ENCODE measurements at places on chromosomes 12 and 14. TPM values are rescaled to one million over a fixed set of nuclear protein-coding genes. Genes with fewer than 3 reads are reported as not detected.
A peak's percentile ranks its signal among the peaks of the same experiment; 100 is the strongest.

- no peak for DNase-seq
Observed at GRCh38 chr12:63326260-63326659, 175.3 kb upstream of the AVPR1A start.

The SLCO1C1 gene
- polyA plus RNA-seq = 0.39 TPM

DNA sequence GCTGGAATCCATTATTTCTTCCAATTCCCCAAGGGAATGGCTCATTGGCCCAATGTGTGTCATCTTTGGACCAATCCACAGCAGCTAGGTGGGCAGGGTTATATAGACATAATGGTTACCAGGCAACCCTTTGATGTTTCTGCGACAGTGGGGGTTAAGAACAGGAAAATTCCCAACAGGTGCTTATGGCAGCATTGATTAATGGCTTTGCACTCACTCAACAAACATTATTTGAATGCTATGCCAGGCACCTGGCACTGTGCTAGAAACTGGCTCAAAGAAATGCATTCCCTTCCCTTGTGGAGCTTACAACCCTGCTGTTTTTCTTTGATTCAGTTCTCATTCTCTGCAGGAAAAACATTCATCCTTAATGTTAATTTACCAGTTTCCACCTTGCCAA, 1221.0 kb downstream of the AACS start:
- no peak for DNase-seq

DNA sequence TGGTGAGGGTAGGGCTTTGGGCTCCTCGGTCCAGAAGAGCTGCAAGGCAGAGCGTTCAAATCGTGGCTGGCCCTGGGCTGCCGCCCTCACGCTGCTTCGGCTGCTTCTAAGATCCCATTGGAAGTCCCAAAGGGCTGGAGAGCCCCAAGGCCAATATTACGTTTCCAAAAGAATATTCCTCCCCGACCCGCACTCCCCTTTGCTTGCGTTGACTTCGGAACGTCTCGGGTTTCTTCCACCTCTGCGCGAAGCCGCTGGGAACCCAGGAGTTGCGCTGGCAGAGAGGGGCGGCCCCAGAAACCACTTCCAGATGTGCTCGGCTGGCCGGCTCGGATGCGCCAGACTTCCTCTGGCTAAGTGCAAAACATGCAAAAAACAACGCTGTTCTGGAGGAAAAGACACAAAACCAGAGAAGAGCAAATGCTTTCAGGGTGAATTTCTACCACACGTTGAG, at the start of gene GLT8D2:
GLT8D2 (minus strand) TSS at position 285 of the 454 bp plus-strand sequence. CDS start 30,539 bp downstream, outside the sequence.
- peak; percentile 49 for DNase-seq

The NELL2 gene
- 22.8 TPM for polyA plus RNA-seq

GRCh38 chr14:80637756-80638619, 303.6 kb downstream of the CEP128 start:
- DNase-seq = no peak

DNA sequence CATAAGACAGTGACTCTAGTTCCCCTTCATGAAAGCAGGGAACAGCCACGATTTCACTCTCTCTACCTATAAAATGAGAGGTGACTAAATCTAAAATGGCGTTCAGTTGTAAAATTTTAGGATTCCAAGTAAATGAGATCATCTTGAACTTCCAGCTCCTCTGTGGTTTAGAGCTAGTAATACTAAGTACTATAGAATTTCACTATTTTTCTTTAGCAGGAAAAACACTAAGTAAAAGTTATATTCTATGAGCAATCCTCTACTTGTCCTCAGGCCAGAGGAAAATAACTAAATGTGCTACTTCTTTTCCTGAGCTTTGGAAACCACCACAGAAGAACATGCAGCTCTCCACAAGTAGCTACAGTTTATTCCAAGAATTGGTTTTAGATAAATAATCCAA, 55.6 kb downstream of the NIN start:
- no peak for DNase-seq

The LMNTD1 gene
- not detected for polyA plus RNA-seq

The KLRC3 gene
- not detected for polyA plus RNA-seq

GRCh38 chr14:95668235-95668772, 17.9 kb upstream of the TCL1B start:
- DNase-seq = no peak

- no peak for DNase-seq
Observed at GRCh38 chr14:33165144-33165925, 226.7 kb downstream of the NPAS3 start.

The RPS6KL1 gene
- 1.7 TPM for polyA plus RNA-seq

The ALG10B gene
- polyA plus RNA-seq = 10.8 TPM

DNA sequence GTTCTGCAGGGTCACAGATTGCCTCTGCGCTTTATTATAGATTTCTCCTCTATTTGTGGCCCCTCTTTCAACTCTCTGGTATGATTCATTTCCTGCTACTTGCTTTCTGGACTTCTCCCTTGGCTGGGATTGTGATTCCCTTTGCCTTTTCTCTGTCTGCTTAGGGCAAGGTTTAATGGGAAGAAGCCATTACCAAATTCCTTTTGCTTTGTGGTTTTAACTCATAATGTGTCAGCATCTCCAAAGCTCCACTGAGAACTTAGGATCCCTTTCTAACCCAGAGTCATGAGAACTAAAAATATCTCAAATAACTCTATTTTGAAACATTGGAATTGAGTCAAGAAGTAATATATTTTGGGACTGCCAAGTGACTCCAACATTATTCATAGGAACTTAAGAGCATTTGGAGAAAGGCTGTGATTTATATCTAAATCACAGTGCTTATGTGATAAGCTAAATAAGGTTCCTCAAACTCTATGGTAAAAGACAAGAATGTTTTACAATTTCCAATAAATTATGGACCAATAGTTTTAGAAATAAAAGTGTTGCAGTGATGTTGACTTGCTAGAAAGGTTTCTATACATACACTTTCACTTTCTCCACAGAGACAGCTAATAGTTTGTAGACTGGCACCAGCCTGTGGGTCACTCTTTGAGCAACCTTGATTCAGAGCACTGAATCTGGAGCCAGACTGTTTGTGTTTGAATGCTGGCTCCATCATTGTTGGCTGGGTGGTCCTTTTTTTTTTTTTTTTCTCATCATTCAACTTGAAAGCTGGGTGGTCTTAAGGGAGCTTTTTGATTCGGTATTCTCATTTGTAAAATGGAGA, 93.9 kb downstream of the DACT1 start:
- no peak for DNase-seq

DNA sequence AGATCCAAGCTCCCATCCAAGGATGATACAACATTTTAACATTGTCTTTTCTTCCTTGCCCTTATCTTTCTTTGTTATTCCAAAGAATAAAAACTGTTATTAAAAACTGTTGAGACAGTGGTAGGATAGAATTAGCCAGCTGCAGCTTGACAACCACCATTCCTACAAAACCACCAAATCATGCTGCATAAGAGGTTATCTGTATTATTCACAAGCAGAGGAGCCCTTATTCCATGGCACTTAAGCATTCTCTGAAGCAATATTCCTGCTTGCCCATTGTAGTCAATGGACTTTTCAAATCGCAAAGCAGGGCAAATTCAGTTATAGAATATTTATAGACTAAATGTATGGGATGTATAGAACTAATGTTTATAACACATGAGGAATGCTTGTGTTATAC, 3.4 kb downstream of the ABCD2 start:
- no peak for DNase-seq

The TMEM121 gene
- polyA plus RNA-seq = 4.3 TPM

GRCh38 chr14:94555991-94556390, 5.3 kb upstream of the SERPINA4 start:
- no peak for DNase-seq

The PFDN5 gene
- 875 TPM for polyA plus RNA-seq

The MIP gene
- 0.21 TPM for polyA plus RNA-seq

DNA sequence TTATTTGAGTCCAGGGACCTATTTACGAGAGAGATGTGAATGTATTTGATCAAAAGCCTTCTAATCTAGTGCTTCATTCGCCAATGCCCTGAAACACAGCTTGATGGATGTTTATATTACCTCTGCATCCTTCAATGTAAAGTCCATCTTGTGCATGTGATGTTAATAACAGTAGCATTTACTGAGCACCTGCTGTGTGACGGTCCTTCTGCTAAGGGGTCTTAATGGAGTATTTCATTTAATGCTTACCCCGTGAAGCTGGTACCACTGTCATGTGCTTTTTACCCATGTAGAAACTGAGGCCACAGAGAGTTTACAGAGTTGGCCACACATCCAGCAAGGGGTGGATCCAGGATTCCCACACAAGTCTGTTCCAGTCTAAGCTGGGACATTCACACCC, 237.3 kb downstream of the ADGRD1 start:
- no peak for DNase-seq

DNA sequence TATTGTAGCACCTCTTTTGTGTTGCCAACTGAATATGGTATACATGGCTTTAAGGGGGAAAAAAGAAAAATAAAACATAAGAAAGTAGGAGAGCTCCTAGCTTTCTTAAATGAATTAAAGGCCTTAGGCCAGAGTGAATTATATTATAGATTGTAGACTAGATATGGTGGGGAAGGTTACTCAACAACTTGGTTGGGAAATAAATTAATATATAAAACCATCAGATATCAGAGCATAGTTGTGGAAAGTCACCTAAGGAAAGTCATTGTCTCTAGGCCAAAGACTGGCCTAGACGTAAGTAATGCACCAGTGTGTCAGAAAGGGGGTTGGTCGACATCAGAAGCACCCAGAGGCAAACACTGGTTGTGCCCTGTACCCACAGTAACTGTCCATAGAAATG, 391.8 kb downstream of the RAD51B start:
- no peak for DNase-seq

DNA sequence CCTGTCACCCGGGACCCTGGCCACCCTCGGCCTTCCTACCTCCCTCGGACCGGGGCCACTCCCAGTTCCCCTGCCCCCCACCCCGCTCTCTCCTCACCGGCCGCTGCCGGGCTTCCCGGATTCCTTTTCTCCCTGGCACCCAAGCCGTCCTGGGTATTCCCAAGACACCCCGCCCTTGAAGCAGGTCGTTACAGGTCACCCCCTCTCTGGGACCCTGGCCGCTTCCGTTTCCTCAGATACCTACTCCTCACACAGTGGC, 493 bp downstream of the NUMB start:
- no peak for DNase-seq

The SLC10A1 gene
- polyA plus RNA-seq = not detected

- DNase-seq = no peak
Observed at GRCh38 chr12:3214526-3215365, 137.6 kb downstream of the TSPAN9 start.

The GARIN6 gene
- not detected for polyA plus RNA-seq

The IL22 gene
- polyA plus RNA-seq = not detected

GRCh38 chr12:106135075-106135474, 3.7 kb downstream of the NUAK1 start:
- DNase-seq = no peak

DNA sequence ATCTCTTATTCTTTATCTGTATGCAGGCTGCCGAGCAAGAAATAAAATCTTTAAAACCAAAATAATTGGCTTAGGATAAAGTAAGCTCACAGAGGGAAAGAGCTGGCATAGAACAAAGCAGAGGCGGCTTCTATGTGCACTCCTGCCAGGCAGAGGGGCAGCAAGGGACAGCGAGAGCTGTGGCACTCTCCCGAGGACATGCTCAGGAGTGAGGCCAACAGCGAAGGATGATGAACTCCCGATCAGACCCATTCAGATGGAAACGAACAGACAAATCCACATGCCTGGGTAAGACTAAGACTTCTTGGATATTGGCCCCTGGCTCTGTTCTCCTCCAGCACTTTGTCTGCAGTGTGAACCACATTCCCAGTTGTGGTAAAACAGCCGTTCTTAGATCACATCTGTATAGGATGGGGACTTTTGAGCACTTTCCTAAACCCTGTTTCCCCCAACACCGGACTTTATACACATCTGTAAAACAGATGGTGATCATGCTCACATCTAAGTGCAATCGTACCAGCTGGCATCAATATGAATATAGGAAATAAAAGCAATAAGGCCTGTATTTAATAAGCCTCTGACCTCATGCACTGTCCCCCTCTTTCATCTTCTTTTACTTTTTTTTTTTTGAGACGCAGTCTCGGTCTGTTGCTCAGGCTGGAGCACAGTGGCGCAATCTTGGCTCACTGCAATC, 134.1 kb downstream of the PPM1H start:
- DNase-seq = no peak

DNA sequence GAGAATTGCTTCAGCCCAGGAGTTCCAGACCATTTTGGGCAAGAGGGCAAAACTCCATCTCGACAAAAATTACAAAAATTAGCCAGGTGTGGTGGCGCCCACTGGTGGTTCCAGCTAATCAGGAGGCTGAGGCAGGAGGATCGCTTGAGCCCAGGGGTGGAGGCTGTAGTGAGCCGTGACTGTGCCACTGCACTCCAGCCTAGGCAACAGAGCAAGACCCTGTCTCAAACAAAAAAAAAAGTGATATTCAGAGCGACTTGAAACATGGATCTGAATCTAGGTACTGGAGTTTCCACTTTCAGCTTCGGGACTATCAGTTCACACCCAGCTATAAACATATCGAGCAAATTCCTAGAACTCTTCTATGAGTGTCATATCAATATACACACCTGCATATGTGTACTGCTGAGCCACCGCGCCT, 16.3 kb upstream of the RNF34 start:
- DNase-seq = no peak

- no peak for DNase-seq
Observed at GRCh38 chr14:53881161-53881871, 75.3 kb downstream of the BMP4 start.

GRCh38 chr14:86087377-86087776, 557.4 kb downstream of the FLRT2 start:
- no peak for DNase-seq

DNA sequence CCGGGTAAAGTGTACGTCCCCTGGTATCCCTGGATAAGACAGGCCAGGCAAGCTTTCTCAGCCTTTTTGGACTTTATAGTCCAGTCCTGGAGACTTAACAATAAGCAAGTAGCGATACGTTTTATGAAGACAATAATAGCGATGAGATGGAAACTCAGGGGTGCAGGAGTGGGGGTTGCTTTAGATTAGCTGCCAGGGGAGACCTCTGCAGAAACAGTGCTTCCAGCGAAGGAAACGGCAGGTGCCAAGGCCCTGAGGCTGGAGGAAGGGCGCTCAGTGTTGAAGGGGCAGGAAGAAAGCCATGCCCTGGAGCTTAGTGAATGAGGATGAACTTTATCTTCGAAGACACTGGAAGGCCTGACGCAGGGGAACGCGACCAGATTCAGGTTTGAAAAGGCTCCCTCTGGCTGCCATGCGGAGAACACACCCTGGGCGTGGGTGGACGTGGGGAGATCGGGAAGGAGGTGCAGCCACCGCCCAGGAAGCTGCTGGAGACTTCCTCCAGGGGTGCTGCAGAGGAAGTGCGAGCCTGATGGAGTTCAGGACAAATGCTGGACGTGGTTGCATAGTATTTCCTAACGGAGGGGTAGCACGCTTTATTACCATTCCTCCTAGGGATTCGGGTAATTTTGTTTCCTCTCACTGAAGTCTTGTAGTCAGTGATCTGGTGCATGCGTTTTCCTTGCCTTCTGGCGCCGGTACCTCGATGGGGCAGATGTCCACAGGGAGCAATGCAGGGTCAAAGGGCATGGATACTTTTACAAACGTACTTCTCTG, 26.1 kb upstream of the UBC start:
- peak; percentile 58 for DNase-seq

DNA sequence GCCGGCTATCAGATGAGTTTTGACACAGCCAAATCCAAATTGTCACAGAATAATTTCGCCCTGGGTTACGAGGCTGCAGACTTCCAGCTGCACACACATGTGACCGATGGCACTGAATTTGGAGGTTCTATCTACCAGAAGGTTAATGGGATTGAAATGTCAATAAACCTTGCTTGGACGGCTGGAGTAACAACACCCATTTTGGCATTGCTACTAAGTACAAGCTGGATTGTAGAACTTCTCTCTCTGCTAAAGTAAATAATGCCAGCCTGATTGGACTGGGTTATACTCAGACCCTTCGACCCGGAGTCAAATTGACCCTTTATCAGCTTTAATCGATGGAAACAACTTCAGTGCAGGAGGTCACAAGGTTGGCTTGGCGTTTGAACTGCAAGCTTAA, 100.2 kb upstream of the EVL start:
- no peak for DNase-seq

Data from left renal cortex interstitium (tissue), 4 donors.